Cerebellar nuclear complex (tissue), 1 donor: ENCODE measurements at places on chromosomes 3 and 15.

GRCh38 chr15:42182961-42183360 lies 25.1 kb downstream of the VPS39 start:
- no peak for DNase-seq

DNA sequence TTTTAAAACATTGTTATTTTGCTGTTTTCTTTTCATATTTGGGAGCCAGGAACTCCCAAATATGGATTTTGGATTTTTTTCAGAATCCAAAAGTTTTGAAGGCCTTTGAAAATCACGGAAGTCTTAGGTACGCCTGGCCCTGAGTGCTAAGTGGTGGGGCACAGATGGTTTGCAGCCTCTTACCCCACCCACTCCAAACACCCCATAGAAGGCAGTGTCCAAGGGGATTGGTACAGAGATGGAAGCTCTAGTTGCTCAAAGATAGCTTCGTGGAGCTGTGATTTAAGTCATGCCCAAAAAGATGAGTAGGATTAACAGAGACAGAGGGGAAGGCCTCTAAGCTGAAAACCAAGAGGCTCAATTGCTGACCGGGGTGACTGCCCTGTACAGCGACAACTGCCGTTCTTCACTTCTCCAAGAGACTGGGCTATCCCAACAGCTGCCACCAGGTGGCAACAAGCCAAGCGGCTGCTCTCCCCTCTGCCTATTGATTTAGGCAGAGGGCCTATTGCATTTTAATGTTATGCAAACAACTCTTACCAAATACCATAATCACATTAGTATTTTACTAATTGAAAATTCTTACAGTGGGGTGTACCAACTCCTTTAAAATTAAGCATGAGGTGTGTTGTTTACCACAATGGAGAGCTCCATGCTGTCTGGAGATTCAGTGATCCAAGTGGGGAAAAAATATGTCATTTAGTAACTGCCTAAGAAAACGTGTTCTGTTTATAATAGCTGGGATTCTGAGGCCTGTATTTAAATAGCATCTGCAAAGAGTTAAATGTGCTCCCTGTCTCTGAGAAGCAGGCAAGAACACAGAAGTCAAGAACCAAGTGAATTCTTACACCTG lies 64.0 kb upstream of the C15orf61 start:
- no peak for DNase-seq

DNA sequence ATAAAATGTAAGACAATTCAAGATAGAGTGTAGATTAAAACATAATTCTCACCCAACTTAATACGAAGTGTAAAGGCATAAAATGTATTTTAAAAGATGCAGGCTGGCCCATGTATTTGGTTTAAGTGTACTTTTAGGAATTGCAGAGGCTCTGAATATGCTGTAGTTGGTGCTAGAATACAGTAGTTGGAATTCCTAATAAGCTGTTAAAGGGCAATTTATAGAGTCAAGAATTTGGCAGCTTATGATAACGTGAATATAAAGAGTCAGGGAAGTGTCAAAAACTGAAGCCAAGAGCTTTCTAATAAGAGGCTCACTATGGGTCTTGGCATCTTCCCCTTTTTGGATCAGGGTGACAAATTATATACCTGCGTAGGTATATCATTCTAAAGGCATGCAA lies 36.5 kb downstream of the ADAMTS9 start:
- DNase-seq: no peak

- no peak for DNase-seq
These were observed 78.2 kb upstream of the TRPM1 start for GRCh38 chr15:31179693-31180092.

- no peak for DNase-seq
These were observed 192.7 kb upstream of the LRIG1 start for GRCh38 chr3:66693461-66694031.
